ENCODE measurements at places on chromosomes 4 and X.

DNA sequence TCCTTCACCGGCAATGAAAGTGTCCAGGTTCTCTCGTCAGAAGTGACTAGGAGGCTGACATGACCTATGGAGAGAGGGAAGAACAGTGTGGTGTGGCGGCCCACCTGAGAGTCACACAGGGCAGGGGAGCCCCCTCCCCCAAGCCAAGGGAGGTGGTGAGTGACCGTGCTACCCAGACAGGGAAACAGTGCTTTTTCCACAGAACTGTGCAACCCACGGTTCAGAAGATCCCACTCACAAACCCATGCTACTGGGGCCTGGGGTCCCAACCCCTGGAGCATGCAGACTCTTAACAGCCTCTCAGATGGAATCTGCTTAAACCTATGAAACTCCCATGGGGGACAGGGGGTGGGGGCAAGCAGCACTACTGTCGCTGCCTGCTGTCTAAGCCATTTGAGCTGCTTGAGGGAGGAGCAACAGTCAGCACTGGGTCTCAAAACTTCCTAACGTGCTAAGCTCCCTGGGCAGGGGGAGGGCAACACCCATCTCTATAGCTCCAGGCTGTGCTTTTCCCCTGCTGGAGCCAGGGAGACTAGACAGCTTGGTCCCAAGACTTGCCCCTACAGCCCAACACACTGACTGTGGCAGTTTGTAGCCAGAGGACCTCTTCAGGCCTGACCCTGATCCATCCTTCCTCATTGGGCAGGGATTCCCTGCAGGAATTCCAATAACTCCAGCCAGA, 850.4 kb upstream of the AADAT start:
- no peak for DNase-seq

DNA sequence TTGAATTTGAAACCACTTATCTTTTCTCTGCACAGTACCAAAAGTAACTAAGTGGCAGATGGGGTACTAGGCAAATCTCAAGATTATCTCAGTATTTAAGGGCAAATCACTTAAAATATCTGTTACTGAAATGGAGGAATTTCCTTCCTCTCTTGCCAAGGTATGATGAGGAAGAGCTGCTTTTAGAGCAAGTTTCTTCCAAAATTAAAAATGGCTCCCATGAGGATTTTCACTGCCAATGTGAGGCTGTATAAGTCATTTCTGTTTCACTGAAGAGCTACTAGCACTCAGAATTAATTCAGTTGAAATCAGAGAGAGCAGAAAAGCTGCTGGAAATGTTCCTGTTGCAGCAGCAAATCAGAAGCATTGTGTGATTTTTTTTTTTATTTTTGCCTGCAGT, 43.4 kb downstream of the GABRB1 start:
- no peak for DNase-seq

GRCh38 chr4:108694423-108694822, 44.0 kb downstream of the OSTC start:
- no peak for DNase-seq

DNA sequence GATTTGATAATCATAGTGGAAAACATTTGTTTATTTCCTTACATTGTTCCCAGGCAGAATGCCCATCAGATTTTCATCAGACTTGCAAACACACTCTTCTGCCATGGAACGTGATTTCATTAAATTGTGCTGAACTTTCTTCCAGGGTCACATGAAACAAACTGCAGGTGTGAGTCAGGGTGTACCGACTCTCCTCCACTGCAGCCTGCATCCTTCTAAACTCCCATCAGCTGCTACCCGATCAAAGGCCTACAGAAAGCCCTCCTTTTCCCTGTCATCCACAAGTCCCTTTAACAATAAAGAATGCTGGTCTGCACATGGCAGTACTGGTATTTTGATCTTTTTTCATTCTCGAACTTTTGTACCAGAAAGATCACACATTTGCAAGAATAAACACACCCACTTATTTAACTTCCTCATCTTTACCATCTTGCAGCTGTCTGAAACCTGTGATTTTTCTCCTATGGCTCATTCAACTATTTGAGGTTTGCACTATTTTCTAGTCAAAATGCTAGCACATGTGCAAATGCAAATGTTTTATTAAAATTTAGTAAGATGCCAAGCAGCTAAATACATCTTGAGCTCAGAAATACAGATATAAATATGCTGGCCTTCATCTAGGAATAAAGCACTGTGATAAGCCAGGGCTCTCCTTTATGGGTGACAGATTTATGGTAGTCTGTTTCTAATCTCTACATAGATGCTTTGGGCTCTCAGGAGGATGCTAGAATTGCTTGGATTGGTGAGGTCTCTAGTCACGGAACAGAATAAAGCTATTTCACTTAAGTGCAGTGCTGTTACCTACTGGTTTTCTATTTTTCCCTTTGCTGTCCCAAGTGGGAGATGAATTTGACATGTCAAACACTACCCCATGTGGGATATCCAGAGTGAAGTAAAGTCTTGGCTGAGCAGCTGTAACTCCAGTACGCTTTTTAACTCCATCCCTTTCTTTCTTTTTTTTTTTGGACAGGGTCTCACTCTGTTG, 25.8 kb upstream of the ARHGAP24 start:
- DNase-seq: no peak

DNA sequence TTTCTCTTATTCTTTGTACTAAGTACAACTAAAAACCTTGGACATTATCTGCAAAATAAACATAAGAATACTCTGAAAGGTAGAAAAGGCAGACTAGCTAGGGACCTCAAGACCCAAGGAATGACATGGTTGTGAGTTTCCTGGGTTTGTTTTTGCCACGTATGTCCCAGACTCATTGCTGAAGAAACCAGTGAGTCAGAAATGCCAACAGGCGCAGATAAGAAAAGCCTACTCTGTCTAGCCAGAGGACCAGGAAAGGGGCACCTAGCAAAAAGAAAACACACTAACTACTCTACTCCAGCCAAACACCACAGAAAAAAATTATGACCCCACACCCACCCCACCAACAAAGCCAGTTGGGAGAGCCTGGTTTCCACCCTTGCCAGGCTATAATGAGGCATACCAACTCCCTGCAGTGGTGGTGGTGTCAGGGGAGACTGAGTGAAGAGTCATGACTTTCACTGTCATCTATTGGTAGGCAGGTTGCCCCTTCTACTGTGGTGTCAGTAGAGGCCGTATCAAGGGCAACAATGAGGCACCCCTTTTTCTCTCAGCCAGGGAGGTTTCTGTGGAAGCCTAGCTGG, 10.9 kb downstream of the MTMR1 start:
- DNase-seq: no peak

DNA sequence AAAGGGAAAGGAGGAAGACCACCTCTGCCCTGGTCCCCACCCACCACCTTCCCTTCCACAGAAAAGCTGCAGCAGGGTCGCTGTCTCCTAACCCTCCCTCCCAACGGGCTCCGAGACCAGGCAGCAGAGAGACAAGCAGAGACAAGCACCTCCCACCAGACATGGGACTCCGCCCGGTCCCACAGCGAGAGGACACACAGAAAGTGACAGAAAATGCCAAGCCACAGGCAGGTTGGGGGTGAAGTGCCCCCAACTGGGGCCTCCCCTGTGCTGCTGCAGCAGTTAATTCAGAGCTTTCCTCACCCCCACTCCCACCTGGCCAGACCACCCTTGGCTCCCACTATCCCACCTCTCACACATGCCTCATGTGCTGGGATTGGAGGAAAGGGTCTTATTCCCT, 64.4 kb upstream of the AFAP1 start:
- no peak for DNase-seq

DNA sequence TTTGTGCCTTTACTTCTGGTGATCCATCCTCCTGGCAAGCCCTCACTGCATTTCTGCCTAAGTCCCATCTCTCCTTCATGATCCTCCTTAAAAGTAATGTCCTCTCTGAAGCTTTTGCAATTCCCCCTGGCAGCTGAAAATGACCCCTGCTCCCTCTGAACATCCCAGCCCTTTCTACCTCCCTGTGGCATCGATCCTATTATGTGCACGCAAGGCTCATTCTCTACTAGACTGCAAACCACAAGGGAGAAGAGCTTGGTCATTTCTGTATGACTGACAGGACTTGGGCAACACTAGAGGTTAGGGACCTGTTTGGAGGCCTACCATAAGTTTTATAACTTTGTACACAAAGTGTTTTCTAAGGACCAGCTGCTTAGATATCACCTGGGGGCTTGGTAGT, 50.8 kb upstream of the RAP2C start:
- DNase-seq: no peak

DNA sequence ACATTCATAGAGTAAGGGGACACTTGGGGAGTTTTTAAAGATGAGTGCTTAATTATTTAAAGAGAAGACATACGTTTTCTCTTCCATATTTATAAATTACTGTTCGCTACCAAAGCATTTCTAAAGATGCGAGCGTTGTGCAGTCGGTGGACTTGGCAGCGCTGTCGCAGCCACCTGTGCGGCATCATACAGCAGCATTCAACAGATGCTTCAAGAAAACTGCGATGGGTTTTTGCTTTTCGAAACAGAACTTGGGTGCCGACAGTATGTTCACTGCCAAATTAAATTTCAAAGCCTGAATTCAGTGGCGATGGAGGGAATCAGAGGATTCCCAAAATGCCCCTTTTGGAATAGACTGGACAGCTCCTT, 1.6 kb upstream of the HTR2C start:
- no peak for DNase-seq

DNA sequence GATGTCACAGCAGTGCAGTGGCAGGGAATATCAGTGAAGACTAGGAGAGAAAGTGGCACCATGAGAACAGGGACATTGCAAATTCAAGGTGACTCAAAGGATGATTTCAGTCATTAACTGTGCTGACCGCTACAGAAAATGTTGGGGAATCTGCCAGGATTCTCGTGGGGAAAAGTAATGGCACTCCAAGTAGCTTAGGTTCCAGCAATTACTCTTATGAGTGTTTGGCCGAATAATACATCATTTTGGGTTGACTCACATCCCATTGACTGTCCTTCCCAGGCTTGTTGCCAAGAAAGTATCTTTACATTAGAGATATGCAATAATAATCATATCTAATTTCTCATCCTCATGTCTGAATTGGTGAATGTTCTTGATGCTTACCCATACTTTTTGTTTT, 1411.1 kb upstream of the PCDH7 start:
- DNase-seq: no peak

DNA sequence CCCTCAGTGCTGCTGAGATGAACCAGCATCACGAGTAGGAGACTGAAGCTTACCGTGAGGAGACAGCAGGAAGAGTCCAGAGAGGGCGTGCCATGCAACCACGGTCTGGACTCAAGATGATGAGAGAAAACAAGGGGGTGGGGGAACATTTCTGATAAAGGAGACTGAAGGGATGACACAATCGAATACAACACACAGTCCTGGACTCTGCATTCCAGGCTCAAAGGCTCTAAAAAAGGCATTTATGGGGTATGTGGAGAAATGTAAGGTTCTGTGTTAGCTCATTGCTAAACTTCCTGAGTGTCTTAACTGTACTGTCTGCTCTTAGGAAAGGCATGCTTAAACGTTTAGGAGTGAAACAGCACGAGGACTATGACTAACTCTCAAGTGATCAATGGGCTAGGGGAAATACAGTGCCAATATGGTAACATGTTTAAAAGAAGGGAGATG, 20.6 kb upstream of the IRAK1 start:
- no peak for DNase-seq

- DNase-seq: peak; percentile 73
These were observed 25.0 kb downstream of the TACC3 start for GRCh38 chr4:1746265-1746691.

DNA sequence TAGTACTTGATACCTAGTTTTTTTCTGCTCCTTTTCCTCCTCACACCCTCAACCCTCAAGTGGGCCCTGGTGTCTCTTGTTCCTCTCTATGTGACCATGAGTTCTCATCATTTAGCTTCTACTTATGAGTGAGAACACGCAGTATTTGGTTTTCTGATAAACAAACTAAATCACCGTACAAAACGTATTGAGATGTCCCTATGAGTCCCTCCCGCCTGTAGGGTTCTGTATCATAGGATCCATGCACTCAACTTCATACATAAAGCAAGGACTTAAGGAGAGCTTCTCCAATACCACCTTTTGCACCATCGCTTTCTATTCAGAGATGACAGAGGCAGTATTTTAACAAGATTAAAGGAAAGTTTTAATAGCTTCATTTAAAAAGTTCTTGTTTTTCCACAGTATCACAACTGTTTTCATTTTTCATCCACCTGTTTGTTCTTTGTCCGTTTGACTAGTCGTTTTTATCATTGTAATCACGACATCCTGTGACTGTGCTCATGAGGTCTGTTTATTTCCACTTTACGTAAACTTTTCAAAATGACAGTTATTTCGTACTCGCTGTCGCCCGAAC, 457 bp upstream of the RAB9A start:
- DNase-seq: no peak

GRCh38 chr4:109278594-109279031, 23.8 kb downstream of the COL25A1 start:
- DNase-seq: no peak

GRCh38 chrX:11470250-11470974, 177.2 kb downstream of the AMELX start:
- no peak for DNase-seq

All from T-helper 17 cell (primary cell).